HS-27A (cell line): ENCODE measurements at places on chromosomes 1 and 21.

- DNase-seq: no peak
These were observed 15.3 kb upstream of the PGBD5 start for GRCh38 chr1:230441183-230442029.

DNA sequence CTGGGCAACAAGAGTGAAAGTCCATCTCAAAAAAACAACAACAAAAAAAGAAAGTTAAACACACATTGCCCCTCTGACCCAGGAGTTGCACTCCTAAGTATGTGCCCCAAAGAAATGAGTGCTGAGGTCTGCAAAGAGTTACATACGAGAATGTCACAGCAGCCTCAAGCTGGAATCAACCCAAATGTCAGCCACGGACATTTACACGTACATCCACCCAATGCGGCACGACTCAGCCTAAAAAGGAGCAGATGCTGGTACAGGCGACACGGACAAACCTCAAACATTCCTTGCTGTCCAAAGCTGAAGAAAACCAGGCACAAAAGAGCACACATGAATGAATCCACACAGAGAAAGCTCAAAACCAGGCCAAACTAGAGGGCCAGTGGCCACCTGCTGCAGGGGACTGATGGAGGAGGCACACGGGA is 46.8 kb upstream of the ECE1 start:
- DNase-seq: no peak

DNA sequence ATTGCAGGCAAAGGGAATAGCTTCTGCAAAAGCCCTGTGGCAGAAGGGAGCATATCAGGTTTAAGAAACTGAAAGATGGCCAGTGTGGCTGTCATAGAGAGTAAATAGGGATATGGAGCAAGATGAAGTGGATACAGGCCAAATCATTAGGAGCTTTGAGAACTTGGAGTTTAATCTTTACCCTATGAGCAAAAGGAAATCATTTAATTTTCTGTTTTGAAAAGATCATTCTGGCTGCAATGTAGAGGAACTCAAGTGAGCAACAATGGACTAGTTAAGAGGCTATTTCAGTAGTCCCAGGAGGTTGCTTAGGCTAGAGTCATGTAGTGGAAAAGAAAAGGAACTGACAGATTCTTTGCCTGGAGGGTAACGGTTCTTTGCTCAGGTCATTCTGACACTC is 47.2 kb downstream of the RAP1A start:
- DNase-seq: no peak

DNA sequence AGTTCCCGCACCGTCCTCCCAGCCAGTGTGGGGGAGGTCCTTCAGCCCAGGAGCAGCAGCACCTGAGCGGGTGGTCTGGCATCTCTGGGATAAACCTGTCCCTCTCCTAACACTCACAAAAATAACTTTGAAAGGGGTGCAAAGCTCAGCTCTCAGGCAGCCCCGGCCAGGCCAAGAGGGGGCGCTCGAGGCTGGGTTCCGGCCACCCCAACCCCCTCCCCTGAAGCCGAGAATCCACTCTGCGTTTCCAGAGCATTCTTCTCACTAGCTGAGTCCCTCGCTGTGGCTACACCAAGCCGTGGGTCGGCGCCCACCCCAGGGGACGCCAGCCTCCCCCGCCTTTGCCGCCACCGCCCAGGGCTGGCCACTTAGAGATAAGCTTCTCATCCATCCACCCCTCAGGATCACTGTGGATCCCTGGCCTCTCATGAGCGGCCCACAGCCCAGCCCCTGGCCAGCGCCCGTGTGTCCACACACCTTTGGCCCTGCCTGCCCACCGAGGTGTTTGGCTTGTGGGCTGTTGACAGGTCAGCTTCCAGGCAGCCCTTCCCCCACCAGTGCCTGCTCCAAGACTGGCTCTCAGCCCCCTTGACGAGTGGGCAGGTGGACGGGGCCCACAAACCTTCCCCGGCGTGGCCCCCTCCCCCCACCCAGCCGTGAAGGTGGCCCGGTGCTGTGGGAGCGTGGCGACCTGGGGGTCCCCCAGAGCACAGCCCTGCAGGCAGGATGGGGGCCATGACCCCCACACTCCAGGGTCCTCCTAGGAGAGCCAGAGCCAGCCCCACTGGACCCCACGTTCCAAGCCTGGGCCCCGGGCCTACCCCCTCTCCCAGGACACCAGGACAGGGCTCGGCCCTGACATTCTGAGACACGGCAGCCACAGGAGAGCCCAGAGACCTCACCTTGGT is 1.9 kb downstream of the FTCD start:
- DNase-seq: no peak

GRCh38 chr21:42198929-42199867 is 19.7 kb upstream of the ABCG1 start:
- no peak for DNase-seq

- no peak for DNase-seq
These were observed 156.7 kb downstream of the SYT2 start for GRCh38 chr1:202553560-202554038.
